ENCODE measurements at places on chromosomes 4 and X. TPM values are rescaled to one million over a fixed set of nuclear protein-coding genes. Genes with fewer than 3 reads are reported as not detected.

- no peak for DNase-seq
Measured at GRCh38 chr4:71303850-71304249, 35.0 kb upstream of the SLC4A4 start.

Gene PRDM8
- total RNA-seq: 2.3 TPM

Gene SRPK3
- 1.4 TPM for total RNA-seq

- no peak for DNase-seq
Measured at GRCh38 chrX:20315140-20315539, 48.4 kb upstream of the RPS6KA3 start.

DNA sequence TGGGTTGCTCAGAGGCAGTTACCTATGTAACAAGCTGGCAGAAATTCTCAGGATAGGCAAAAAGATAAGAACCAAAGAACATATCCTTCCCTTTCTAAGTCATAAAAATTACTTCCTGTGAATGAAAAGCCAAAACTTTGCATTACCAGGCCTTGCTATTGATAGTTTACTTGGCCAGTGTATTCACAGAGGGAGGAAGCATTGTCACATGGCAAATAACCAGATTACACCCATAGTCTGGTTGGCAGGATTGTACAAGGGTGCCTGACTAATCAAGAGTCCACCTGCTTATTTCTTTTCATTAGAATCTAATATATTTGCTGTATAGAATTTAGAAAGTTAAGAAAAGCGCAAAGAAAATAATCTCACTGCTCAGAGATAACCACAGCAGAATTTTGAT lies 14.1 kb downstream of the XIAP start:
- DNase-seq: no peak

Gene ACE2
- total RNA-seq: 52.2 TPM

Gene NPY5R
- total RNA-seq: 0.55 TPM

All from left colon (tissue), 2 donors.